NCI-H187 treated with DMSO at 0.1 percent for 48 hours (cell line): ENCODE measurements at places on chromosomes 13 and 19.
A peak's percentile ranks its signal among the peaks of the same experiment; 100 is the strongest.

- no peak for DNase-seq
These were observed 35.5 kb upstream of the LPAR6 start for GRCh38 chr13:48448285-48448958.

DNA sequence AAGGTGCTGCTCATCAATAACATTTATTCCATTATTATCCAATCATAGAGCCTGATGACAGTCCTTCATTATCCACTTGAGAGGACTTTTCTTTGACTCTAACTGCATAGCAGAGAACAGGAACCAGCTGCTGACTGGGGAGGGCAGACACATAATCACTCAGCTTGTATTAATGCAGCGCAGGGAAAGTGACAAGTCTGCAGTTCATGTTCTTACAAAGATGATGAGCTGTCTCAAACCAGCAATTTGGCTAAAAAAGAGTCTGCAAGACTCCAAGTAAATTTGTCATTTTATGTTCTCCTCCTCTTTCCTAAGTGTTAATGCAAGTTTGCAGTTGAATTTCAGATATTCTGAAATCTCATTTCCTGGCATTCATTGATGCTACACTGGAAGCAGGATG, 40.0 kb upstream of the CBY2 start:
- no peak for DNase-seq

DNA sequence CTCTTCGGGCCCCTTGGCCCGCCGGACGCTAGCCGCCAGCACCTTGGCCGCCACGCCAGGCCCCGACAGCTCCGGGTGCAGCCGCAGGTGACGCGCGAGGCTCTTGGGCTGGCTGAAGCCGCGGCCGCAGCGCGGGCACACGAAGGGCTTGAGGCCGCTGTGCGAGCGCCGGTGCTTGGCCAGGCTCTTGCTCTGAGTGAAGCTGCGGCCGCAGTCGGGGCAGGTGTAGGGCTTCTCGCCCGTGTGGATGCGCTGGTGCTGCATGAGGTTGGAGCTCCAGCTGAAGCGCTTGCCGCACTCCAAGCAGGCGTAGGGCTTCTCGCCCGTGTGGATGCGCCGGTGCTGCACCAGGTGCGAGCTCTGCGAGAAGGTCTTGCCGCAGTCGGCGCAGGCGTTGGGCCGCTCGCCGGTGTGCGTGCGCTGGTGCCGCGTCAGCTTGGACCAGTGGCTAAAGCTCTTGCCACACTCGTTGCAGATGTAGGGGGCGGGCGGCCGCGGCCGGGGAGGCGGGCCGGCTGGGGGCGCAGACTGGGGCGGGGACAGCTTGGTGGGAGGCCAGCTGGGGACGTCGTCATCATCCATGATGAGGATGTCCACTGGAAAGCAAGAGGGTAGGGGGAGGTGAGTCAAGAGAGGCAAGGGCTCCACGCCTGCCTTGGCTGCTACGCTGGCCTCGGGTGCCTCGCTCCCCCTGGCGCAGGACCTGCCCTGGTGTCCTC, 32.4 kb downstream of the ZNF787 start:
- no peak for DNase-seq

GRCh38 chr19:19170873-19171672, 1.0 kb upstream of the MEF2B start:
- DNase-seq, result no peak

GRCh38 chr13:50401049-50401505, 385.8 kb downstream of the KCNRG start:
- no peak for DNase-seq

GRCh38 chr19:2475018-2475701, 767 bp upstream of the GADD45B start:
- DNase-seq, result no peak

DNA sequence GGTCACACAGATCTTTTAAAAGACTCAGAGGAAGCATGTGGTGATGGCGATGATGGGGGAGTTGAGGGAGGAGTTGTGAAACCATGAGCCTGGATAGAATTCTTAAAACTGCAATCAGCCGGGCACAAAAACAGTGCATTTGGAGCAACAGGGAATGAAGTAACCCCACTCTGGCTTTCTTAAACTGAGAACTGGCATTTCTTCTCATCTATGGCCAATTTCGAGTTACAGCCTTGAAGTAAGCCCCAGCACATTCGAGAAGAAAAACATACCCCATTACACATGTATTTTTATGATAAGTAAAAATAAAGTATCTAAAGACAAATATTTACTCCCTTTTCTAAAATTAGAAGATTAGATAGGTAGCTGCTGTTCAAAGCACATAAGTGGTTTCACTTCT, 70.1 kb downstream of the DCLK1 start:
- DNase-seq, result no peak

DNA sequence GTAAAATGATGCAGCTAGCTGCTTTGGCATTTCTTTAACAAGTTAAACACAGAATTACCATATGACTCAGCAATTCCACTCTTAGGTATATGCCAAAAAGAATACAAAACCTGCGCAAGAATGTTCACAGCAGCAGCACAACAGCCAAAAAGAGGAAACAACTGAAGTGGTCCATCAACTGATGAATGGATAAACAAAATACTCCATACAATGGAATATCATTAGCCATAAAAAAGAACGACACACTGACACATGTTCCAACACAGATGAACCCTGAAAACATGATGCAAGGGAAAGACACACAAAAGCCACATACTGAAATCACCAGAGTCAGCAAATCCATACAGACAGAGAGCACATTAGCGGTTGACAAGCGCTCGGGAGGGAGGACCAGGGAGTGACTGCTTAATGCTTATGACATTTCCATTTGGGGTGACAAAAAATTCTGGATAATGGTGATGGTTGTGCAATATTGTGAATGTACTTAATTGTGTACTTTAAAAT, 3.0 kb downstream of the PCID2 start:
- no peak for DNase-seq

GRCh38 chr13:73251626-73252265, 192.9 kb downstream of the KLF5 start:
- DNase-seq, result no peak

GRCh38 chr19:28018499-28018898, 1194.5 kb downstream of the UQCRFS1 start:
- no peak for DNase-seq

DNA sequence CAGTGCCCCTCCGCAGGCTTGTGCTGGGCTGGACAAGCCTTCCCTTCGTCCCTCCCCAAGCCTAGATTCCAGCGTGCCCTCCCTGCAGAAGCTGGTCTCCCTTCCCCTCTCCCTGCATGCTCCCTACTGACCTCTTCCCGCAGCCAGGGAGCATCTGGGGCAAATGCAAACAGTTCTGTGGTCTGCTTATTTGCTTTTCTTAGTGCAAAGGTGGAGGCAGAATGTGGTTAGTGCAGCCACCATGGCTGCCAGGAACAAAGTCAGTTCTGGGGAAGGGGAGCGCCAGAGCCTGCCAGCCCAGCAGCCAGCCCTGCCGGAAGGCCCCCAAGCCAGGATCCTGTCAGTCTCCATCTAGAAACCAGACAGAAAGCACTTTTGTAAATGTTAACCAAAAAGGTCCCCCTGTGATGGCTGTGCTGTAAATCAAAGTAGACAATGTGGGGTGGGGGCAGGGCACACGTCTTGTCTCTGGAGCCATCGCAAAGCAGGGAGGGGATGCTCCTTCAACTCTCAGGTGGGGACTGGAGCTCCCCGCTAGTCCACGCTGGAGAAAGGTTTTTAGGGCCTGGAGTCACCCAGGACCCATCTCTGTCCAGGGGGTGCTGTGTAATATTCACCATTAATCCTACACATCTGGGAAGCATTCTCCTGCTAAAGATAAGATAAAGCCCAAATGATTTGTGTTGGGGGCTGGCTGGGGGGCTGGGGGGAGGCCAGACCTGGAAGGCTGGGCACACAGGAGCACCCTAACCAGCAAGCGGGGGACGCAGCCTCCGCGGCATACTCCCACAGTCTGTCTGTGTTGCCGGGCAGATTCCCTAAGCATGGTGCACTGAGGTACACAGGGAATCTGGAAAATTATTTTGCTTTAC, 30.9 kb downstream of the SERP2 start:
- no peak for DNase-seq

DNA sequence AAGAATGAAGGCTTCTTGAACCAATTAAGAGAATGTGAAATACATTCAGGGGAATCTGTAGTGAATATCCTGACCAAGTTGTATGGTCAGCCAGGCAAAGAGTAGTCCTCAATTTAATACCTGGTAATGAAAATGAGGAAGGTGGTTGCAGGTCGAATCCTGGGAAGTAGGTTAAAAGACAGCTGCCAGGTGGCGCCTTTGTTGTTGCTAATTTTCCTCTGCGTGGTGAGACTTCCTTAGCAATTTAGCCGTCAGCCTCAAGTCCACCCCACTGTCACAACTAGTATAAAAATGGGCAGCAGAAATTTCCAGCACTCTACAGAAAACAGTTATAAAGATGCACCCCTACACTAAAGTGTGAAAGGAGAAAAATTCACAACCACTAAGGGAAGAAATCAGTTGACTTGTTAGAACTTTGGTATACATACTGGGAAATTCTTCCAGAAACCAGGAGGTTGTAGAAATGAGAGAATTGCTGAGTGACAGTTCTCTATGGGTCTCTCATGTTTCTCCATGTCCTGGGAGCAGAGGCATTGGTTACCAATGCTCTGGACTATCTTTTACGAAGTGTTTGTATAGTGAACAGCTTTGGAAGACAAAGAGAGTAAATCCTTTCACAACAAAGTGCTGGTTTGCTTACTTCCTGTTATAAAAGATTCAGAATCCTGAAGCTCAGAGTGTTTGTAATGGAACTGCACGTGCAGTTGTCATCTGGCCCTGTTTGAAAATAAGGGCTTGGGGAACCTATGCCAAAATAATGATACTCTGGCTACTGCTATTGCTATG, 235.9 kb downstream of the NHLRC3 start:
- DNase-seq, result no peak

GRCh38 chr13:84050536-84050935, 168.3 kb upstream of the SLITRK1 start:
- no peak for DNase-seq

DNA sequence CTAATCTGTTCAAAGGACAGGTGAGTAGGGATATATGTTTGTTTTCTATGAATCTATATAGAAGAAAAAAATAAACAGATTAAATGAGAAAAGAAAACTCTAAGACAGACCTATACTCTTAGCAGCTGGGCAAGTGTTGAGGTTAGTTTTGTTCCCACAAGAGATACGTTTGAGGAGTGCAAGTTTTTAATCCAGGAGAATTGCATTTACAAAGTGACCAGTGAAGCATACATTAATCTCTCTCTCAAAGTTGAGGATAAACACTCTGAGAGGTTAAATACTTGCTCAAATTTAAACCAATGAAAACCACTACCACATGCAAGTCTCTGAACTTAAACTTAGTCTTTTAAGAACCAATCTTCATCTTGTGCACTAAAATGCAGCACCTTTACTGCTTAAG, 930.5 kb upstream of the MIR17HG start:
- no peak for DNase-seq

DNA sequence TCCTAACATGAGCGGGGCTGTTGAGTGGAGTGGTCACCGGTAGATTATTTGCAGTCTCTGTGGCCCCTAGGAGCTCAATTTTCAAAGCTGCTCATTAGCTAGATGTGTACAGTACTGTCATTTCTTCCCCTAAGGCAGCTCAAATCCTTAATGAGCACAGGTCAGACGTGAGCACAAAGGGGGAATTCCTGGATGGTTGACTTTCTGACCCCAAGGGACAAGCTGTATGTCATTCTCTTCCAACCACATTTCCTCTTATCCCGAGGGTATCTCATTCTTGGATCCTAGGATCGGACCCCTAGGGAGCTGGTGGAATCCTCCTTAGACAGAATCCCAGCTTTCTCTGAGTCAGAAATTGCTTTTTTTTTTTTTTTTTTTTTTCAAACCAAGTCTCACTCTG, 5.7 kb upstream of the OR7G3 start:
- DNase-seq, result no peak

DNA sequence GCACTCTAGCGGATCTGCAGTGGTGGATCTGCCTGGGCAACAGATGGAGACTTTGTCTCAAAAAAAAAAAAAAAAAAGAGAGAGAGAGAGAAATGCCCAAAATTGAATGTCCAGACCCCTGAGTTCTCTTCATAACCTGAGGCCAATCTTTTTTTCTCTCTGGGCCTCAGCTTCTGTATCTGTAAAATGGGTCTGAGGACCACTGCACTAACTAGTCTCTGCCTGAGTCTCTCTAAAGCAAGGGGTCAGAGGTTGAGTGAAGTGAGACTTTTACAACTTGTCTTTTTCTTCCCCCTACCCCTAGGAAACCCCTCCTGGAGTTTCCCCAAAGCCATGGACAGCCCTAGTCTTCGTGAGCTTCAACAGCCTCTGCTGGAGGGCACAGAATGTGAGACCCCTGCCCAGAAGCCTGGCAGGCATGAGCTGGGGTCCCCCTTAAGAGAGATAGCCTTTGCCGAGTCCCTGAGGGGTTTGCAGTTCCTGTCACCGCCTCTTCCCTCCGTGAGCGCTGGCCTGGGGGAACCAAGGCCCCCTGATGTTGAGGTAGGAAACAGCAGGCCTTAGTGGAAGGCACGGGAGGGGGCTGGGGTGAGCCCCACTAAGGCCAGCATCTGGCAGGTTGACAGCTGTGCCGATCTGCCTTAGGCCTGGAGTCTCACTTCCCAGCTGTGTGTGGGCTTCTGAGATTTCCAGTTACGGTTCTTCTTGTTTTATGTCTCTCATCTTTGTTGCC, 1.8 kb downstream of the TMEM91 start:
- DNase-seq, result no peak

- DNase-seq, result no peak
These were observed 36.7 kb upstream of the PCDH8 start for GRCh38 chr13:52885141-52885540.

DNA sequence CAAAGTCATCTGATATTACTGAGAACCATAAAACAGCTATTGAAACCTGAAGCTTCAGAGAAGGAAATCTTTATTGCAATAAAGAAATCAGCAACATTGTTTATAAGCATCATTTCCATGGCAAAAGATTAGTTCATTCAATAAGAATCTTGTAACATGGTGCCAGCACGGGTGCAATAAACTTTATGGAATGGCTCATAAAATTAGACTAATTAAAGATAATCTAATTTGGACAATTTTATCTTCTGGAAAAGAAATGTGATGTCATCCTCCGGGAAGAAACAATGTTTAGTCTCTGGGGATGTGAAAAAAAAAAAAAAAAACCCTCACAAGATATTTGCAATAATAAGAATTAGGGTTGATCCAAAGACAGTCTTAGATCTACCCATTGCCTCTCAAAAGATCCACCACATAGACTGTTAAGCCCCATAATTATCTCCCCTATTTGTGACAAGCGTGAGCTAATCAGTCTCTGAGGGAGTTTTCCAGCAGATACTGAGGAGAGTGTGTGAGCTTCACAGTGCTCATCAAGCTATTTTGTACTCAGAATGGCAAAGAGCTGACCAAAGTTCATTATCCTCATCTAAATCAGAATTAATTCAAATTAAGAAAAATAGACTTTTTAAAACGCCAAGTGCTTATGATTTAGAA, 297.0 kb upstream of the EDNRB start:
- DNase-seq, result no peak

GRCh38 chr13:22114630-22115311, 443.9 kb downstream of the FGF9 start:
- DNase-seq, result no peak

GRCh38 chr13:102028868-102029267, 373.0 kb downstream of the FGF14 start:
- peak; percentile 94 for DNase-seq
